Muscle of leg (tissue), 16 donors: ENCODE measurements at places on chromosomes 12 and 14. TPM values are rescaled to one million over a fixed set of nuclear protein-coding genes. Genes with fewer than 3 reads are reported as not detected.

The RPGRIP1 gene
- total RNA-seq: 0.18 TPM

GRCh38 chr12:43099691-43100163 is 452.3 kb downstream of the ADAMTS20 start:
- no peaks in the 10 kb centered on the region for H3K36me3 ChIP-seq
- peaks cover 4% of the 10 kb centered on the region for H3K4me1 ChIP-seq
- no peak overlapping the region for H3K4me3 ChIP-seq
- no peaks in the 10 kb centered on the region for H3K27me3 ChIP-seq

DNA sequence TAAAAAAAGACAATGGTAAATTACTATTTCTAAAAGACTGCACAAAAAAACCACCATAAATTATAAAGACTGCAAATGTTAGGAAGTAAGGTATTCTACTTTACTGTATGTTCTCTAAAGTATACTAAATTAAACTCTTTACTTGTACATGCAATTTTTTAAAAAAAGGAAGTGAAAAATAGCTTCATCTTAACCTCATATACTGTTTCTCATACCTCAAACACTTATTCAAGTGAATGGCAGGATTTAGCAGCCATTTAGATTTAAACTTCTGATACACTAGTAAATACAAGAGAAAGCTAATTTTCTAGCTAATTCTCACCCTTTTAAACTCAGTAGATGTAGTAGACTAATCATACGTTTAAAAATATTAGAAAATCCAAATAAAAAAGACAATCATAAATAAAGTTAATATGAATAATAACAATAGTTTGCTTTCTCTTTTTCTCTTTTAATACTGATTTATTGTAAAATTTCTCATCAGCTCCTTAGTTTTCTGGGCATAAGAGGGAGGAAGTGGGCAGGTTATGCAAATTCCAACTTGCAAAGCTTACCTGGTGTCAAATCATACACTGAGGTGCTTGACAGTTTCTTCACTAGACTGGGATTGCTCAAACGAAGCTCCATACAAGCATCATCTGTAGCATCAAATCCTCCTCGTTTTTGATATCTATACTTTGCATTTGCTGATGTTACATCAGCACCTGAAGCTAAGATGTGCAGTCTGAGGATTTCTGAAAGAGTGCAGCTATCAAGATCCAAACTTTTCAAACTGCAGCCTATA is 71.0 kb upstream of the CFL2 start:
- no peak overlapping the region for H3K4me3 ChIP-seq
- DNase-seq: no peak
- no peaks in the 10 kb centered on the region for H3K4me1 ChIP-seq

- no peaks in the 10 kb centered on the region for H3K27me3 ChIP-seq
- no peak overlapping the region for H3K27ac ChIP-seq
- no peaks in the 10 kb centered on the region for H3K4me1 ChIP-seq
Observed at GRCh38 chr12:76856018-76856644, 22.7 kb downstream of the CSRP2 start.

DNA sequence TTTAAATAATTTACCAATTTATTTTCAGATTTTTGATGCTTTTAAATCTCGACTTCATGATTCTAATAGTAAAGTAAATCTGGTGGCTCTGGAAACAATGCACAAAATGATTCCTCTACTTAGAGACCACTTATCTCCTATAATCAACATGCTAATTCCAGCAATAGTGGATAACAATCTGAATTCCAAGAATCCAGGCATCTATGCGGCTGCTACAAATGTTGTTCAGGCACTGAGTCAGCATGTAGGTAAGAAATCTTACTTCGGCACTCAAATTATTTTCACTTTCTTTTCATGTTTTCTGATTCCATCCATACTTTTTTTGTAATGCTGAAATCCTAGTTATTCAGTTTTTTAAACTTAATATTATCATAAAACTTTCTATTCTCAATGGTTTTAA is 15.5 kb upstream of the PRPF39 start:
- no peak overlapping the region for H3K27ac ChIP-seq
- H3K27me3 ChIP-seq: no peaks in the 10 kb centered on the region
- H3K4me3 ChIP-seq: no peak overlapping the region
- DNase-seq: no peak

- no peak overlapping the region for H3K4me3 ChIP-seq
- no peak overlapping the region for H3K27ac ChIP-seq
- no peak for DNase-seq
Observed at GRCh38 chr14:70289138-70289537, 70.3 kb downstream of the COX16 start.

DNA sequence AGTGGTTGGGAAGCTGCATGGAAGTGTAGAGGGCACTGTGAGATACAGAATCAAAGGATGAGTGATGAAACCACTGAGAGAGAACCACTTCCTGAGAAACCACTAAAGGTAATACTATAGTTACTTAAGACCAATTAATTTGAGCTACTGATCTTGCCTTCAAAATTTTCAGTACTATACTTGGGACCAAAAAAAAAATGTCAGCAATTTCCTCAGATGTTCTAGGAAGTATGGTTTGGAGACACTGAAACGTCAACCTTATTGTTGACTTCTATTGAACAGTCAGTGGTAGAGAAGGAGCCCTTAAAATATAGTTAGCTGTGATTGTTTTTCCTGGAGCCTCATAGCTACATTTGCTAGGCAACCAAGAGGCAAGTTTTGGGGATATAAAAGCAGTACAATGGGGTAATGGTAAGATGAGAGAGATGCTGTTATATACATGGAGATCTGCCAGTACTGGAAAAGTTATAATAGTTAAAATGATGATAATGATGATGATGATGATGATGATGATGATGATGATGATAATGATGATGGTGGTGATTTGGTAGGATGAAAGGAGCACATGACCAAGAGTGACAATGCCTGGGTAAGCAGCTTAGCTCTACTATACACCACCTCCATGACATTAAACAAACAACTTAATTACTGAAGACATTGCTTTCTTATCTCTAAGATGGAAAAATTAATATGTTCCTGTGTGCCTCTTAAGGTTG is 300.9 kb upstream of the G2E3 start:
- H3K4me1 ChIP-seq: no peaks in the 10 kb centered on the region
- no peaks in the 10 kb centered on the region for H3K27me3 ChIP-seq
- no peak overlapping the region for H3K4me3 ChIP-seq
- no peak overlapping the region for H3K27ac ChIP-seq
- no peak for DNase-seq
